ENCODE measurements at places on chromosomes 3 and 15.
A peak's percentile ranks its signal among the peaks of the same experiment; 100 is the strongest.

GRCh38 chr3:138786788-138787271, 47.9 kb downstream of the PIK3CB start:
- DNase-seq: peak; percentile 100

DNA sequence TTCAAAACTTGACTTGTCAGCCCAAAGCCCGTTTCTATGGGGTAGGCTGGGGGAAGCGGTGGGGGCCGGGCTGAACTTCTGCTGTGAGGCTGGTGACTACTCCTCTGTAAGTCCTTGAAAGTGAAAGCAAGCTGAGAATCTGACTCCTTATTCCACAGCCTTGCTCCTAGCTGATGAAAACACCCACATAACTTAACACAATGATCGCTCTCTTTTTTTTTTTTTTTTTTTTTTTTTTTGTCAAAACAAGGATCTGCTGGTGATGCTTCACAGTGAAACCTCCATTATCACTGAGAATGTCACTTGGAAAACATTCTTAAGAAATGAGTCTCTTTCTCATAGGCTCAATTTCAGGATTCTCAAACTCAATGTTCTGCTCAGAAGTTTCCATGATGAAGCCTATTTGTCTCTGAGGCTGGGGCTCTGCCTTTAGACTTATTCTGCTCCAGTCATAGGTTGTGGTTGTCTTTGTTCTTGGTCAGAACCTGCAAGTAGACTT, 31.4 kb upstream of the TKT start:
- DNase-seq: peak; percentile 66

- DNase-seq: no peak
These were observed 112.4 kb upstream of the PFN2 start for GRCh38 chr3:150082898-150083654.

DNA sequence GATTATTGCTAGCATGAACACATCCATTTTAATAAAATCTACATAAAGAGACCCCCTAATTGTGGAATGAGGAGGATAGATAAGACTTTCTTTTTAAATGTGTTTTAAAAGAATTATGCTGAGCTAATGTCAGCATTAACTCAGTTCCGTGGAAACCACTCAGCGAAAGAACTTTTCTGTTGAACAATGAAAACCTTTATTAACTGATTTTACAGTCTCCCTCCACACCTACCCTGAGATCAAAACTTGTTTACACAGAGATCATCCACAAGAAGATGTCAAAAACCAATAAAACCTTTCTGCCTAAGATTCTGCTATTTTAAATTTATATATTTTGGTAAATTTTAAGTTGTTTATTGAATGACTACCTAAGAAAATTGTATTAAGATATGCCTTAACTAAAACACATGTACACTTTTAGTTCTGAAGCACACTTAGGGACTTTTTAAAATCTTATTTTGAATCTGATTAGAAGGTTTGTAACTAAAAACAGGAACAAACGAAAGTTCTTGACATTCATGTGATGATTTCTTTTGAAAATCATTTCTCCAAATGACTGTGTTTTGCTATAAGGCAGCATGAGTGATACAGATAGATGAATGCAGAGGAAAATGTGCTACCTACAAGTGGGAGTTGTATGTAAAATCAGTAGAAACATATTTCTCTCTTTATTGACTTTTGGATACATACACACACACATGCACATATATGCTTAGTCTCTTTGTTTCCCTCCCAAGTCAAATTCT, 369.0 kb downstream of the UNC13C start:
- DNase-seq: no peak

GRCh38 chr3:172202797-172203196, 163.4 kb downstream of the FNDC3B start:
- DNase-seq: no peak

GRCh38 chr15:34275721-34276120, 50.9 kb downstream of the EMC4 start:
- DNase-seq: no peak

GRCh38 chr3:40337136-40338108, 27.9 kb downstream of the EIF1B start:
- no peak for DNase-seq

DNA sequence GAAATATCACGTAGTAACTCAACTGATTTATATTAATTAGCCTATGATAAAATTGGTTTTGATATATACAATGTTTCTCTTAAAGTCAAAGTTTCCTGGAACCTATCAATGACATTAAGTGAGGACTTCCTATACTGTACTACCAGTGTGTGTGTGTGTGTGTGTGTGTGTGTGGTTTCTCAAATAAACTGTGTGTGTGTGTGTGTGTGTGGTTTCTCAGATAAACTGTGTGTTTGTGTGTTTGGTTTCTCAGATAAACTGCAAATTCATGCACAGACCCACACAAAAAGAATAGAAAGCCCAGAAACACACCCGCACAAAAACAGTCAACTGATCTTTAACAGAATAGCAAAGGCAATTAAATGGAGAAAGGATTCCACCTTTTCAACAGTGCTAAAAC, 14.5 kb upstream of the WDR5B start:
- DNase-seq: no peak

GRCh38 chr3:134459562-134459961, 26.2 kb downstream of the ANAPC13 start:
- no peak for DNase-seq

GRCh38 chr3:90184861-90185260, 1077.4 kb downstream of the EPHA3 start:
- peak; percentile 98 for DNase-seq

DNA sequence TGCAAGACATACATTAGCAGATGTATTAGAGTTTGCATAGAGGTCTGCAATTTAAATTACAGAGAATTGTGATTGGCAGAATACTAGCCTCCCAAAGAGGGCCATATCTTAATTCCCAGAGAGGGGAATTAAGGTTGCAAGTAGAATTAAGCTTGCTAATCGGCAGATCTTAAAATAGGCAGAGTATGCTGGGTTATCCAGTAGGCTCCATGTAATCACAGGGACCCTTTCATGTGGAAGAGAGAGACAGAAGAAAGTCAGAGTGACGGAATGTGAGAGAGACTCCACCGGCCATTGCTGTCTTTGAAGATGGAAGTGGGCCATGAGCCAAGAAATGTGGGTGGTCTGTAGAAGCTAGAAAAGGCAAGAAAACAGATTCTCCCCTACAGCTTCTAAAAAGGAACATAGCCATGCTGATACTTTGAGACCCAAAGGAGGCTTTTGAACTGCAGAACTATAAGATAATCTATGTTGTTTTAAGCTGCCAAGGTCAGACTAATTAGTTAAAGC, 38.8 kb downstream of the IMPG2 start:
- DNase-seq: no peak

DNA sequence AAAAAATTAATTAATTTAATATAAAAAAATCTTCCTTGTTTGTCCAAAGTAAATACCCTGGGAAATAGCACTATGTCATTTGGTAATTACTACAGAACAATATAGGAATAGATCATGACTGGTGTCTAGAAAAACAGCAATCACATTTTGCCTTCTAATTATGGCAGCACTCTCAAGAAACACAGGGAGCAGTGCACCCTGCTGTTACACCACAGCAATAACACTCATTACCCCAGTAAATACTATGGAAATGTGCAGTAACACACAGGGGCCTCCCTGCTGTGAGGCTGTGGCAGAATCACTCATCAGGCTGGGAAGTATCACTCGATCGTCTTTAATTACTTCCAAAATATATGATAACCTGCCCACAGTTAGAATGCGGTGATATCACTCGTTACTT, 646.0 kb downstream of the TUSC7 start:
- DNase-seq: no peak

DNA sequence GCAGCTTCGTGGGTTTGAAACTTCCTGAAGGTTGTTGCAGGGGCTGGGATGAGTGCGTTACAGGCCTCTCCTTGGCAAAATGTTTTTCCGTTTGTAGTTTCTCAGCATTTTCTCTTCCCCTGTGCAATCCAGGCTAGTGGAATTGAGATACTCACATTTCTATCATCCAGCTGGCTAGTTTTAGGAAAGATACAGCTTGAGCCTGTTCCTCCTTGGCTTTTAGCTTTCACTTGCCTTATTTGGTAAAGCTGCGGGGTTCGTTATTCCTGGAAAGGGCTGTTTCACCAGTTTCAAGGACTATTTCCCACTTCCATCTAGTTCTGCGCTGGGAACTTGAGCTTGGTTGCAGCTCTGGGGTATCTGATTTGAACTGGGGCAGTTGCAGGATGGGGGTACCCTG, 90.3 kb downstream of the ITPR1 start:
- DNase-seq: no peak

DNA sequence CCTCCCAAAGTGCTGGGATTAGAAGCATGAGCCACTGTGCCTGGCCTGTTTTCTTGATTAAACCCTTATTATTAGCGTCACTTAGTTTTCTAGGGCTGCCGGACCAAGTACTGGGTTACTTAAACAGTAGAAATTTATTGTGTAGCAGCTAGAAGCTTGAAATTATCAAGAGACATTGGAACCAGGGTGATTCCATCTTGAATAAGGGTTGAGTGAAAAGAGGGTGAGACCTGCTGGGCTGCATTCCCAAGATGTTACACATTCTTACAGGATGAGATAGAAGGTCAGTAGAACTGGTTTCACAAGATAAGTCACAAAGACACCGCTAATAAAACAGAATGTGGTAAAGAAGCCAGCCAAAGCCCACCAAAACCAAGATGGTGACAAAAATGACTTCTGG, 18.6 kb upstream of the FSTL1 start:
- no peak for DNase-seq

DNA sequence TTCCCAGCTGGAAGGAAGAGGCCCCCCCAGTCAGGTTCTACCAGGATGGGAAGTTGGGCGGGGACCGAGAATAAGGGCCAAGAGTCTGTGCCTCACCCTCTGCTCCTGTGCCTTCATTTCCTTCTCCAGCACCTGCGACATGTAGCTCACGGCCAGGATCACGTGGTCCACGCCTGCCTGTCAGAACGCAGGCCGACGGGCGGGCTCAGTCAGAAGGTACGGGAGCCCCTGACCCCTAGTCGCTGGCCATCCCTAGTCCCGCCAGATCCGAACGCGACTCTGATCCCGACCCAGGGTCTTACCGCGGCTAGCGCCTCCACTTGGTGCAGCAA, 489 bp downstream of the GMPPB start:
- no peak for DNase-seq

GRCh38 chr15:49686599-49686998, 65.8 kb downstream of the DTWD1 start:
- DNase-seq: no peak

DNA sequence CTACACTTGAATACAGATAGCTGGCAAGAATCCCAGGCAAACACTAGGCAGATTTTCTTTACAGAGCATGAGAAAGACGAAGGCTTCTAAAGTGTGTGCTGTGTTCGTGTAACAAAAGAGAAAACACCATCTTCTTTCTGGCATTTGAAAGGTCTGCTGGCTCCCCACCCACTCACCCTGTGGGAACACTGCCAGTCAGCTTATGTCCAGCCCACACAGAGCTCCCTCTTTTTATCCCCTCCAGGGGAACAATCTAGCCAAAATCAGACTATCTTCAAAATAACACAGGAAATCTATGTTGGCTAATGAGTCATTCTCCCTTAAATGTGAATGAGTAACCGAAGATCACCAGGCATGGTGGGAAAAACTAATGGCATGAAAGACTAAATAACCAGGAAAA, 45.6 kb upstream of the PAQR5 start:
- peak; percentile 88 for DNase-seq

DNA sequence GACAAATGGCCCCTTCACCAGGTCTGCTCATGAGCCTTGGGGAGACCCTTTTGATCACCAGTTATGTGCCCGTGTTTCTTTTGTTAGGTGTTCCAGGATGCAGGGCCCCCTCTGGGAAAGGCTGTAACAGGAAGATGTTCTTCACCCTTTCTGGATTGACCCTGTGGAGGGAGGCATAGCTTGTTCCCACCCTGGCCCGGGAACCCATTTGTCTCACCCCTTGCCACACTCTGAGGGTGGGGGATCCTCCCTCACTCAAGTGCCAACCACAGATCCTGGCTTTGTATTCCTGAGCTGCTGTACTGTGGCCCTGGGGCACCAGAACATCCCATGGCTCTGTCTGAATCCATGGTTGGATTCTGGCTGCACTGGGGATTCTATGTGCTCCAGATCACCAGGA, 18.9 kb downstream of the IL16 start:
- DNase-seq: no peak

- no peak for DNase-seq
These were observed 89.0 kb downstream of the PPCDC start for GRCh38 chr15:75112278-75112847.

GRCh38 chr15:100727291-100727851, 125.0 kb downstream of the ASB7 start:
- DNase-seq: no peak

All from foreskin melanocyte (primary cell).